ENCODE measurements at places on chromosomes 6 and 20.

- no peak for DNase-seq
Observed at GRCh38 chr6:148925701-148926100, 178.9 kb downstream of the UST start.

GRCh38 chr6:142045380-142046278, 87.1 kb upstream of the GJE1 start:
- DNase-seq: no peak

- no peak for DNase-seq
Observed at GRCh38 chr6:36596356-36596755, 2.2 kb downstream of the SRSF3 start.

- DNase-seq: no peak
Observed at GRCh38 chr6:118735320-118735719, 83.9 kb upstream of the CEP85L start.

GRCh38 chr6:558089-558488, 98.8 kb downstream of the HUS1B start:
- no peak for DNase-seq

DNA sequence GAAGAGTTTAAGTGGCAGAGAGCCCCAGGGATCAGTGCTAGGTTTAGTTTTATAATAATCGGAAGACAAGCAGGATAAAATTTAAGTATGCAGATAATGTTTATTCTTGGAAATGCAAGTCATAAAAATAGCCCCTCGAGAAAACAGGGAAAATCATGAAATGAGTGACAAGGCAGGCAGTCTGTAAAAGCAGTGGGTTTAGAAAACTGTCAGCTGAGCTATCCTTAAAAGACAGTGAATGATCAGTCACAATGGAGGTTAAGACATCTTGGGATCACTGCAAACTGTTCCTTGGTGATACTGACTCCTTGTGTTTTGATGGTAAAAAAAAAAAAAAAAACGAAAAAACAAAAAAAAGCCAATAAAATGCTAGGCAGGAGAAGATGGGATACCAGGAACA, 61.3 kb upstream of the BCLAF1 start:
- no peak for DNase-seq

DNA sequence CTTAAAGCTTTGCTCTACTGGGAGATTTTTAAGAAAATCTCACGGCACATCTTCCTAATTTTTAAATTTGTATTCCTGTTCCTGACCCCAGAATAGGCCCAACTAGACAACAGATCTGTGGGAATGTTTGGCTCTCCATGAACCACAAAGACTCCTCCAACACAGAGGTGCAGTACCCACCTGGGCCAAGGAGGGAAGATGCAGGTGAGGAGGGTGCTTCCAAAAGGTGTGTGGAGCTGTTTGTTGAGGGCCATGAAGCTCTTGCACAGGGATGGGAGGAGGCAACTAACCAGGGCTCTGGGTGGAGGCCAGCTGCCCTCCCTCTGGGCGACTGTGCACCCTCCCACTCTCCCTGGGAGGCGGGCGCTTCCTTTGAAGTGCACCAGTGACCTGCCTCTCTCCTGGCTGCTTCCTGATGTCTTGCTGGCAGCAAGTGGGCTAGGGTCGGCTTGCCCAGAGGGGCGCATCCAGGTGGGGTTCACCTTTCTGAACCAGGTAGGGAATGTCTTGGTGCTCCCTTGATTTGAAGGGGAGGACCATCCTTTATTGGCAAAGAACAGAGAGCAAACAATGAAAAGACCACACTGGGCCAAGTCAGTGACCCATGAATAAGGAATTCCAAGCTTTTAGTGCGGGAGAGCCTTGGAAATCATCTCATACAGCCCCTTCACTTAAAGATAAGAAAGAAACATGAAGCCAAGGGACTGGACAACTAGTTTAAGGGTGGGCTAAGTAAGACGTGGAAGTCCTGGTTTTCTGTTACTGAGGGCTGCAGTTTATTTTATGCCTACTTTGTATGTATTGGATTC, 76.0 kb downstream of the ANKRD6 start:
- no peak for DNase-seq

DNA sequence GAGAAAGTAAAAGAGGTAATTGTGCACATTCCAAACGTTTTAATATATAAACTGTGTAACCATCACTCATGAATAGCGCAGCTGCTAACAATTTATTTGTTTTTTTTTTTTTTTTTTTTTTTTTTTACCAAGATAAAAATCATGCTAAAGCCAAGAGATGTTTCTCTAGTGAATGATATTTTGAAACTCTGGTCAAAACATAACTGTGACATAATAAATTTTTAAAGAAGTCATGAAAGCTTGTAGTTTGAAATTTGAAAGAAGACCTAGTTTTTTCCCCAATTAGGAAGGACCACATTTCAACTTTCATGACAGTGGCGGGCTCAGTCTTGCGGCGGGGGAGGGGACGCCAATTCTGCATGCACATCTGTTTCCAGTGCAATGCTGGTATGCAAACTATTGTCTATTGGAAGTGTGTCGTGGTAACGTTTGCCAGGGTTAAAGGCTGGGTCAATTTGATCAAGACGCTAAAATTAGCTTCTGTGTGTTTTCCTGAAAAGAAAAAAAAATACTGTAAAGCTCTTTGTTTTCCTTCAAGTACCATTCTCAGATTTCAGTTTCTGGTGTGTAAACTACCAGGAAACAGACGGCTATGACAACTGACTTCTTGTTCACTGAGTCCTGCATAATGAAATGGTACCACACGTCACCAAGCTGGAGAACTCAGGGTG, 211.9 kb downstream of the FOXC1 start:
- DNase-seq: no peak

DNA sequence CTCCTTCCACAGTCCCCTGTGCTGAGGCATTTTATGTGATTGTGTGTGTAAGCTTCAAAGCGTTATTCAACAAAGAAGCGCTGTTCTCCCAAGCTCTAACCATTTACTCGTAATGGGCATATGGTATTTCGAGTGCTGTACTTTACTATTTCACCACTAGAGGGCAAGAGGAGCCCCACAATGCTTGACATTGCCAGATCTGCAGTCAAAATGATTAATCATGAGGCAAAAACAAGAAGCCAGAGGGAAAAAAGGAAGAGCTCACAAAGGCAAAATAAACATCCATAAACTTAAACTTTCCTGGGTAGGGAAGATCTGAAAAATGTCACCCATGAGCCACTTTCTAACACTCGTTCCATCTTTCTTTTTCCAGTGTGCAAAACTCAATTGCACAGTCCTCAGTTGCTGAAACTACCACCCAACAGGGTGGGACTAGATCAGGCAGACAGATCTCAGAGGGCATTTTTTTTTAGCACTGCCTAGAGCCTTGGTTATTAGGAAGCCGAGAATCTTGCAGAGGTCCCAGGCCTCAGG, 215.0 kb upstream of the PLCB4 start:
- no peak for DNase-seq

DNA sequence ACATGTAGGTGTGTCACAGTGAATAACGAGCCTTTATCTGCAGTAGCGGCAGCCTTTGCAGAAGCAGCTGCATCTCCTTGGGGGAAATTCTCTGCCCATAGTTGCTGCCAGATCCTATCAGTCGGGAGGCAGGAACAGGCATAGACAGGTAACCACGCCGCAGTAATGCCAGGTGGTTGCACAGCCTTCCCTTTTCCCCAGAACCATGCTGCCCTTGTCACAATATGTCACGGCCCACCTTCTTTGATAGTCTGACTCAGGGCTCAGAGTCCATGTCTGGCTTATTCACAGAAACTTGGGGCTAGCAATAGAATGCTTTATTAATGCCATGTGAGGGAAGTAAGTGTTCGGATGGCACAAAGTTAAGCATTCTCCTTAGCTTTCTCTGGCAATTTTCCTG, 76.6 kb downstream of the F13A1 start:
- DNase-seq: no peak

- DNase-seq: no peak
Observed at GRCh38 chr6:111162504-111162903, 75.2 kb downstream of the SLC16A10 start.

- no peak for DNase-seq
Observed at GRCh38 chr6:85574932-85575598, 18.6 kb downstream of the SNX14 start.

GRCh38 chr6:34300332-34300751, 51.5 kb upstream of the SMIM29 start:
- no peak for DNase-seq

- no peak for DNase-seq
Observed at GRCh38 chr20:39983183-39983582, 705.9 kb downstream of the MAFB start.

GRCh38 chr6:48813836-48814235, 649.2 kb downstream of the MMUT start:
- no peak for DNase-seq

DNA sequence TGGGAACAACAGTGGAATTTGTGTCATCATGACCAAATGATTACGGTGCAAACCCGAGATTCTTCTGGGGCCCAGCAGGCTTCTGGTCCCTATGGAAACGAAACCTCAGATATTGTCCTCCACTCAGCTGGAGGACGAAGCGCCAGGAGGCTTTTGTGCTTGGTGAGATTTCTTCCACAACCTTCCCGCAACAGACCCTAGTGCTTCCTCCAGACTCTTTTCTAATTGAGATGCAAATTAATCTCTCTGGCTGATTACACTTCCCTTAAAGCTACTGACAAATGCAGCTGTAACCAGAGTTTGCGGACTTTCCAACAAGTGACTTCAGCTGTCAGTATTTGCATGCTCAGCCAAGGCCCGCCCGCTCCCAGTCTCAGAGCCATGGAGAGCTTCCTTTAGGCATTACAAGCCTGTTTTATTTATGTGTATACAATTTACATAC, 96.0 kb downstream of the INSM1 start:
- DNase-seq: no peak

DNA sequence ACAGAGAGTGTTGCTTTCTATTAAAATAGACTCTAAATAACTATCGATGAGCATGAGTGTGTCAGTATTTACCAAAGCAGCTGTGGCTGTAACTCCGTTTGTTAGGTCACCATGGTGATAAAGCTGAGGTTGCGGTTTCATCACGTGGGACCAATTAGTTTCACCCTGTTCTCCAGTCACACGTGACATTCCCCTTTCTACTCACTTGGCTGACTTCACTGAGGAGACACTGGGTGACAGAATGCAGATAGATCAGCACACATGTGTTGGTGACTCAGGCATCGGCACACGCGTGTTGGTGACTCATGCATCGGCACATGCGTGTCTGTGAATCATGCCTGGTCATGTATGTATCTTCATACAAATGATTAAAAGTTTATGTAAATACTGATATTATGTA, 285.4 kb downstream of the THBS2 start:
- no peak for DNase-seq

DNA sequence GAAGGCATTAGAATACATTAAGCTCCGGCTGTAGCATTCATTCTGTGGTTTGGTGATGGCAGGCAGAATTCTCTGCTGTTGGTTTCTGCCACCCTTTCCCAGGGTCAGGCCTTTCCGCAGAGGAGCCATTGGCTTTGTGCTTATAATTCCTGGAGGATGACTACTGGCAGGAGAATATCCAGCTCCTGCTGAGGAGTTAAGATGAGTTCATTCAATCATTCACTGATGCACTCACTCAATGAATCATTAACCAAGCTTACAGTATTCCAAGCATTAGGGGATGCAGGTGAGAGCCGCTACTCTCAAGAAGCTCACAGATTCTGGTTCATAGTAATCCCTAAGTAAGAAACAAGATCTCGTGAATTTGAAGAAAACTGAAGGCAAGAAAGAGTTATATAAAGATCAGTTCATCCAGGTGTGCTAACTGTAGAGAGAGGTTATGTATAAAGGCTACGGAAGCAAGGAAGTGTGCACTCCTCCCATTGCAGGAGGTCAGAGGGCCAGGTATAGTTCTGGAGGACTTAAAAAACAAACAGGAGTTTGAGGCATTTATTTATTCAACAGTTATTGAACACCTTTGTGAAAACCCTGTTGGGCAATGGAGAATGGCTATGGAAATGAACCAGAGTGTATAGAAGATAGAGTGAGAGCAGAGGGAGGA, 75.5 kb downstream of the HMGN3 start:
- no peak for DNase-seq

- DNase-seq: no peak
Observed at GRCh38 chr20:58647162-58647795, 3.8 kb upstream of the STX16 start.
